Endothelial cell of coronary artery (primary cell): ENCODE measurements at places on chromosomes 4 and X. TPM values are rescaled to one million over a fixed set of nuclear protein-coding genes. Genes with fewer than 3 reads are reported as not detected.

PNMA6F gene
- total RNA-seq: not detected in 2 replicates

SPANXN4 gene
- not detected in 2 replicates for total RNA-seq

ARAP2 gene
- total RNA-seq: 0.27 and 0.56 TPM in 2 replicates

ABCG2 gene
- total RNA-seq: 1.7 and 14.0 TPM in 2 replicates

IDUA gene
- 10.1 and 13.6 TPM in 2 replicates for total RNA-seq
